Fibroblast of skin of abdomen (primary cell): ENCODE measurements at places on chromosomes 6 and 20.

GRCh38 chr6:34273242-34273805 lies 24.5 kb upstream of the SMIM29 start:
- no peak for DNase-seq

GRCh38 chr6:159008656-159009288 lies 8.8 kb upstream of the RSPH3 start:
- DNase-seq = peak; percentile 6

- peak; percentile 37 for DNase-seq
These were observed 12.0 kb downstream of the XRN2 start for GRCh38 chr20:21315138-21315537.

GRCh38 chr6:78909391-78909790 lies 42.0 kb downstream of the IRAK1BP1 start:
- DNase-seq = peak; percentile 80

DNA sequence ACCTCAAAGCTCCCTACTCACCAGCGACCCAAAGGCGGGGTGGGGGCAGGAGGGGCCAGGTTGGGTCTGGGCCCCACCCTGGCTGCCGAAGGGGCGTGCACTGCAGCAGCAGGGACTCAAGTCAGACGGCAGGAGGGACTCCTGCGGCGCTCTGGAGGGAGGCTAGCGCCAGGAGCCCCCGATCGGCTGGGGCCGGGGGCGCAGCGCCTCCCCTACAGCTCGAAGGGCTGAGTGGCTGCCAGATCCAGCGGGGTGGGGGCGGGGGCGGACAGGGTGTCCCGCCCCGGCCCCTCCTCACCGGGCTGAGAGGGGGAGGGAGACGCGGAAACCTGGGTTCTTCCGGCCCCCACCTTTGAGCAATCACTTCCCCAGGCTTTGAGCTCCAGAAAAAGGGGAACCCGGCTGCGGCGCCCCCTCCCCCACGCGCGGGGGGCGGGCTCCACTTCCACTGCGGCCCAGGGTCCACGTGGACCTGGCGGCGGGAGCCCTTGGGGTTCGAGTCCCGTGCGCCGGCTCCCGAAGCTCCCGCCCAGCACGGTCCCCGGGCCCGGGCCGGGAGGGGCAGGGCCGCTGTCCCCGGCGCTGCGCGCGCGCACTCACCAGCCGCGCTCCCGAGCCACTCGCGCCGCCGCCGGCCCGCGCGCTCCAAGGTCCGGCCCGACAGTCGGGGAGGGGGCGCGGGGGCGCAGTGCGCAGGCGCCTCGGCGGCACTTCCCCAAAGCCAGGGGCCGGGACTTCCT lies at the start of gene RGS19:
TSS of gene RGS19 (minus strand) at position 246 of the 740 bp plus-strand sequence. CDS start 2,632 bp downstream, outside the sequence.
- peak; percentile 72 for DNase-seq

DNA sequence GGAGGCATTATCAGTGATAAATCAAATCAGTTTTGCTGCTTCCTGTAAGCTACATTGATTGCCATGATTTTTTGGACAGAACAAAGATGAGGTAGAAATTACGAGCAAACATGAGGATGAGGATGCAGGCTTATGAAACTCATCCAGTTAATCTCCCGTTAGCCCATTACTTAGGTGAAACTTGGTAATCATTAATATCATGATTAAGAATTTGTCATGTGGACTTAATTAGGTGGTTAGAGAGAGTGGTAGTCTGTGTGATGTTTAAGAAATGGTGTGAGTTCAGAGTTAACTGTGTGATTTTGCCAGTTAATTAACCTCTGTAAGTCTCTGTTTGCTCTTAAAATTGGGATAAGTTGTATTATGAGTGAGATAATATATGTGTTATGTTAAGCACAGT lies 62.0 kb downstream of the TSPYL4 start:
- DNase-seq = no peak

- no peak for DNase-seq
These were observed 29.4 kb upstream of the RNF8 start for GRCh38 chr6:37324131-37325033.

DNA sequence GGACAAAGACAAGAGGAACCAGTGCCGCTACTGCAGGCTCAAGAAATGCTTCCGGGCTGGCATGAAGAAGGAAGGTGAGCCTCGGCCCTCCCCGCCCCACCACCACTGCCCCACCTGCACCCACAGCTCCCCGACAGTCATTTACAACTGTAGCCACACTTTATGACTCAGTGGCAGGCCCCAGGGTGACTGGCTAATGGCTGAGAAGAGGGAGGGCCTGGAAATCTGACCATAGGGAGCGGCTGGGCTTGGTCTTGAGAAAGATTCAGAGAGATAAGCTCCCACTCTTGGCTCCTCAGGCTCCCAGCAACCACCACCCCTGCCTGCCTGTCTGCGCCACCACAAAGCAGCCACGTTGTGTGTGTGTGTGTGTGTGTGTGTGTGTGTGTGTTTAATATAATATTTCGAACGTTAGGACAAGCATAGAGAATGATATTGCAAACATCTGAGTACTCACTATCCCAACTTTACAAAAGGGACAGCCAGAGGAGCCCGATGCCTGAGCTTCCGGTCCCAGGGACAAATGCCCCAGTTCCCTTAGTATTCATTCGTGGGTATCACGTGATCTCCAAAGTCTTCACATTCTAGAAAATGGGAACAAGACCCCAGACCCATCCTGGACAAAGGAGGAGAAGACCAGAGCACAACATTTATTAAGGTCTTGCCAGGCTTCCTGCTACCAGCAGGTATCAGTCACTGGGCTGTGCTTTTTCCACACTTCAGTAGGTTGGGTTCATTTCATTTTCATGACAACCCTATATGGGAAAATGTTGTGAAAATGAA lies 52.1 kb downstream of the HNF4A start:
- peak; percentile 20 for DNase-seq

GRCh38 chr6:125806813-125807212 lies 16.1 kb downstream of the NCOA7 start:
- DNase-seq = no peak

- no peak for DNase-seq
These were observed 151.6 kb upstream of the PTPRK start for GRCh38 chr6:128672023-128672422.

DNA sequence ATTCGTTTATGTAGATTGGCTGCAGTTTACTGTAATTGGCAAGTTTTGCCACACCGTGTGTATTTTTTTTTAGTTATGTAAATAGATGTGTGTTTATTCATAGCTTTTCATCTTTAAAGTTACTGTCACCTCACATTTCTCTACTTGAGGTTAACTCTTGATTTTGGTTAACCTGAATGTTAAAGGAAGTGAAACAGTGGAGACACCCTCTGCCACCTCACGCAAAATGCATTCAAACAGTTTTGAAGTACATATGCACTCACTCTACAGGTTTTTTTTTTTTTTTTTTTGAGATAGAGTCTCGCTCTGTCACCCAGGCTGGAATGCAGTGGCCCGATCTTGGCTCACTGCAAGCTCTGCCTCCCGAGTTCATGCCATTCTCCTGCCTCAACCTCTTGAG lies 17.7 kb downstream of the OR2A4 start:
- DNase-seq = no peak

DNA sequence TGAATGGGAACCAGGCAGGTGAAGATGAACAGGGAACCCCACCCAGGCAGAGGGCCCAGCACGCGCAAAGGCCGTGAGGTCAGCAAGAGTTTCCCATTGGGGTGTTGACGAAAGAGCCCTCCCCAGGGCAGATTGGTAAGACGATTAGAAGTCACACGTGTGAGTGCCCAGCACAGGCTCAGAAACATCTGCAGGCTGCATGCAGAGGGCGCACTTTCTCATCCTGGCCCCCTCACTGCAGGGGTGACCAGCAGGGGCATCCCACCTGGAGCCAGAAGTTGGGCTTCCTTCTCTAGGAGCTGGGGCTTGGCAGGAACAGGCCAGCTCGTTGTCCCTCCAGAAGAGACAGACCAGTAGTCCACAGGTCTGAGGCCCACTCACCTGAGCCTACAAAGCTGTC lies 38.4 kb downstream of the VSTM2L start:
- DNase-seq = no peak
